D341Med (cell line): ENCODE measurements at places on chromosomes 3 and 15.

DNA sequence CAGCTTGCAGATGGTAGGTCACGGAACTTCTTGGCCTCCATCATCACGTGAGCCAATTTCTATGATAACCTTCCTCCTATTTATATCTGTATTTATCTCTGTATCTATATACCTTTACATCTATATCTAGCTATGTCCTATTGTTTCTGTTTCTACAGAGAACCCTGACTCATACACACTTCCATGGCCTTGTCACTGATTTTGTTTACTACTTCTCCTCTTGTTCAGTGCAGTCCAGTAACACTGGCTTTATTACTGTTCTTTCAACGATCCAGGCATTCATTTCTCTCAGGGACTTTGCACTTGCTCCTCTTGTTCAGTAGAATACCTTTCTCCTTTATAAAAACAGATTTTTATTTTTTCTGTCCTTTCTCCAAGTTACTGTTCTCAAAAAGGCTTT lies 937.0 kb upstream of the ALCAM start:
- no peak for DNase-seq

- no peak for DNase-seq
These were observed 36.3 kb downstream of the ALG1L2 start for GRCh38 chr3:130117933-130118332.

DNA sequence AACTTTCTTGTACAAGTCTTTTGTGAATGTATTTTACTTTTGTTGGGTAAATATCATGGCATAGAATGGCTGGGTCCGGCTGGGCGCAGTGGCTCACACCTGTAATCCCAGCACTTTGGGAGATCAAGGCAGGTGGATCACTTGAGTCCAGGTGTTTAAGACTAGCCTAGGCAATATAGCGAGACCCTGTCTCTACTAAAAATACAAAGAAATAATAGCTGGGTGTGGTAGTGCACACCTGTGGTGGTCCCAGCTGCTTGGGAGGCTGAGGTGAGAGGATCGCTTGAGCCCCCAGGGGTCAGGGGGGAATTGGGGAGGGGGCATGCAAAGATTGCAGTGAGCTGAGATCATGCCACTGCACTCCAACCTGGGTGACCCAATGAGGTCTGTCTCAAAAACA lies 52.9 kb downstream of the ANP32A start:
- DNase-seq: no peak

- no peak for DNase-seq
These were observed 460.2 kb downstream of the OCA2 start for GRCh38 chr15:27638958-27639357.

DNA sequence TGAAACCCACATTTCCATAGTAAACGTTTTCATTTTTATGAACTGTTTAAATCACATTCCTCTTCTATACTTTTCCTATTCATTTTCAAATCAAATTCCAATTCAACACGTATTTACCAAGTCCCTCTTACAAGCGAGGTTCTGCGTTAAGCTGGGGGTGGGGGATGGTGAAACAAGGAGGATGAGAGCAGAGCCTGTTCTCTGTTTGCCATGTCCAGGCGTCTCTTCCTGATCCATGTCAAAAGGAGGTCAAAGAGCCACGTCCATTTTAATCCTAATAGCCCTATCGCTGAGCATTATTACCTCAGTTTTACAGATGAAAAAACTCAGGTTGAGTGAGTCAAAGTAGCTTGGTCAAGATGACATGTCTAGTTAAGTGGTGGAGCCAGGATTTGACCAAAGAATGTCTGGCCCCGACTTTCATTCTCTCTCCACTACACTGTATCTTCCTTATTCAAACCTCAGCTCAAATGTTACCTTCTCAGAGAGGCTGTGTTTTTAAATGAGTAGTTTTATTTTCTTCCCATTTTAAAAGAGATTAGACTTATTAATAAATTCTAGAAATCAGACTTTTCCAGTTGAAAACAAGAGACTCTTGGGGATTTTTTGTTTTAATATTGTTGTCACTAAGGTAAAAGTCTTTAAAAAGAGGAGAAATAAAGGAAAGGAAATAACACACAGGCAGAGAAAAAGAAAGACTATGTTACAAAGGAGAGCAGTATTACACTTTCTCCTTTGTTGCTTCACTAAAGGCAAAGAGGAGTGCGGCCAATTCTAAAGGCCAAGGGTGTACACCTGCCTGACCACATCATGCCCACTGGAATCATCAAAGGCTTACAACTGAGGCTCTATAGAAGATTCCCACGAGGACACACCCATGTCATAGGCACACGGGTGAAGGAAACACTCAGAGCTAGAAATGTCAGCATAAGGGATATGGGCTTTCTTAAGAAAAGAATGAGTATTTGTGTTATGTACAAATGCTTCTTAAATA lies 42.4 kb downstream of the MYO5A start:
- no peak for DNase-seq

DNA sequence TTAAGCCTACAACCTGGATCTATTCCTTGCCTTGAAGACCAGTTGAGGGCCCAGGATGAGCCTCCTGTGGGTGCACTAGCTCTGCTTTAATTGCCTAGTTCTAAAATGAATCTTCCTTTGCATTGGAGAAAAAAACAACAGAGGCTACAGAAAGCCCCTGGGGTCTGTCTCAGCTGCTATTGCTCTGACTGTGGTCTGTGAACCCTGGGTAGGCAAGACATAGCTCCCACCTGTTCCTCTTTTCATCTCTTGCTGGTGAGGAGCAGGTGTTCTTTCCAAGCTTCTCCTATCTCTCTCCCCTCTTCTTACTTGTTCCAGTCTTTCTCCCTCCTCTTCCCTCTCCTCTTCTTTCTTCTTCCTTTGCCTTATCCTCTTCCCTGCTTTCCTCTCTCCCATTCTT lies 28.8 kb downstream of the RBP2 start:
- DNase-seq: no peak

DNA sequence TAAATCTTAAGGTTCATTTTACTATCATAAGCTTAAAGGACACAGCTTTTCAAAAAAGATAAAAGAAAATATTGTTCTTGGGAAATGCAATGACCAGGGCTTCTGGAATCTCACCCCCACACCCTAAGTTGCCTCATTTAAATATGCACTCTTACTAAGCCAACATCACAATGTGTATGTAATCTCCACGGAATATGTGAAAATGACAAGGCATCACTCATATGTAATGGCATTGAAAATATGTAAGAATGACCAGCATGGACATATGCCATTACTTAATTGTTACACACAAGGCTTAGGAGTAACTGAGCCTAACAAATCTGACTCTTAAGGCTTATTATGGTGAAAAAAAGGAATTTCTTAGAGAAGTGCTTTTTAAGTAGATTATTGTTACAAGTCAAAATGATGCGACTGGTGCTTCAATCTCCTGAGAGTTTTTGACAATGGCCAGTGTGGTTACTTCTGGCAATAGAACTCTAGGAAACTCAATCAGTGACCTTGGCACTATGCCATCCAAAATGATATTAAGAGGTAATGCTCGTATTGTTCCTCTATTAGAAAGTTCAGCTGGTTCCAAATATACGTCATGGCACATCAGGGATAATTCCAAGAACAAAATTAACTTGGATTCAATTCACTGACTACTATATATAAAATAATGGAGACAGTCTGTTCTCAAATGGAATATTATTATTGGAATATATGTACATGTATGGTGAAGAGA lies 290.0 kb upstream of the PLSCR5 start:
- no peak for DNase-seq

GRCh38 chr15:29291067-29291845 lies 21.6 kb upstream of the NSMCE3 start:
- no peak for DNase-seq

DNA sequence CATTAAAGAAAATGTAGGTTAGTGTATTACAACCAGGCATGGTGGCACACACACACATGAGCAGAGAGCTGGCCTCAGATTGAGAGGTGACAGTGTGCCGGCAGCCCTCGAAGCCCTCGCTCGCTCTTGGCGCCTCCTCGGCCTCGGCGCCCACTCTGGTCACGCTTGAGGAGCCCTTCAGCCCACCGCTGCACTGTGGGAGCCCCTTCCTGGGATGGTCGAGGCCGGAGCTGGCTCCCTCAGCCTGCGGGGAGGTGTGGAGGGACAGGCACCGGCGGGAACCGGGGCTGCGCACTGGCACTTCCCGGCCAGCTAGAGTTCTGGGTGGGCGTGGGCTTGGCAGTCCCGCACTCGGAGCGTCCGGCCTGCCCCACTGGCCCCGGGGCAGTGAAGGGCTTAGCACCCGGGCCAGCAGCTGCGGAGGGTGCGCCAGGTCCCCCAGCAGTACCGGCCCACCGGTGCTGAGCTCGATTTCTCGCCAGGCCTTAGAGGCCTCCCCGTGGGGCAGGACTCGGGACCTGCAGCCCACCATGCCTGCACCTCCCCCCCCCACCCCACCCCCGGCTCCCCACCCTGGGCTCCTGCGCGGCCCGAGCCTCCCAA lies 80.4 kb upstream of the TMEM158 start:
- no peak for DNase-seq
